SHP77 (cell line): ENCODE measurements at places on chromosomes 6 and 20.

DNA sequence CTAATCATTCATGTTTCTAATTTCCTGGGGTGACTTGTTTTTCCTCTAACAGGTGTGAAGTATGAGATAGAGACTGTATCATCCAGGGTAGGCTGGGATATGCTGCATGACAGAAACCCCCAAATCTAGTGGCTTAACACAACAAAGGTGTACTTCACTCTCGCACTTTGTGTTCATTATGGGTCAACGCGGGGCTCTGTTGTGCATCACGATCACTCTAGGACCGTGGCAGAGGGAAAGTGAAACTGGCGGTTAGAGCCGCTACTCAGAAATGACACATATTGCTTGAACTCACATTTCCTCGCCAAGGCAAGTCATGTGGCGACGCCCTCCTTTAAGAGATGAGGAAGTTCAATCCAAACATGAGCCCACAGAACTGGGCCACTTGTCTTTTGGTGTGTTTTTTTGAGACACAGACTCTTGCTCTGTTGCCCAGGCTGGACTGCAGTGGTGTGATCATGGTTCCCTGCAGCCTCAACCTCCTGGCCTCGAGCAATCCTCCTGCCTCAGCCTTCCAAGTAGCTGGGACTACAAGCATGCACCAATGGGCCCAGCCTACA lies 41.3 kb downstream of the PCNA start:
- no peak for DNase-seq

DNA sequence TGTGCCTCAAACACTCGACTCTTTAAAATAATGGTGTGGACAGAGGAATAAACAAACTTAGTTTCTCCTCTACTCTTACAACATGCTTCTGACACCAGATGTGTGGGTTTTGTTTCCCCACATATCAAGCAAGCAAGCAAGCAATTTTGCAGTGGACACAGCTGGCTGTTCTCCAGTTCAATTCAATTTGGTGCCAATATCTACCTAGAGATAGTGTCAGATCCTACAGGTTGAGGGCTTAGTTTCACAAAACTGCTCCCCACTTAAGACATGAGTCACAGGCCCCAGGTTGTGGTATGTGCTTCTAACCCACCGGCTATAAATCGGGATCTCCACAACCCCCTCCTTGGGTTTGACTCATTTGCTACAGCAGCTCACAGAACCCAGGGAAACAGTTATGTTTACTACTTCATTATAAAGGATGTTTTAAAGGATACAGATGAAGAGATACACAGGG lies 131.4 kb upstream of the TRAF3IP2 start:
- no peak for DNase-seq

DNA sequence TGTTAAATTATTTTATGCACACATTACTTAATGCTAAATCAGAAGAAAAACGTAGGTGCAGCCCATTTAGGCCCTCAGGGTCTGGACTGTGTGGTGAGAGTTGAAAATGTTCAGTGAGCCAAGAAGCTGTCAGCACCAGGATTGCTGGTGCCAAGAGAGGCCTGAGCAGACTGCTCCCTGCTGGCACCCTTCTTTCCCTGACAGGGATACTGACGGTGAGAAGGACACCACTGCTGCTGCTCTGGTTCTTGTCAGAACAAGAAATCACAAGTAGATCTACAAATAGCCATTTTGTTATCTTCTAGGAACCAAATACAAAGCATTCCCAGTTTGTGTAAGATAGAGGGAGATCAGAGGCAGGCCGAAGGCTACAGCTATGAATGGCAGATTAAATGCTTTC lies 48.7 kb upstream of the CRISP1 start:
- peak; percentile 74 for DNase-seq

DNA sequence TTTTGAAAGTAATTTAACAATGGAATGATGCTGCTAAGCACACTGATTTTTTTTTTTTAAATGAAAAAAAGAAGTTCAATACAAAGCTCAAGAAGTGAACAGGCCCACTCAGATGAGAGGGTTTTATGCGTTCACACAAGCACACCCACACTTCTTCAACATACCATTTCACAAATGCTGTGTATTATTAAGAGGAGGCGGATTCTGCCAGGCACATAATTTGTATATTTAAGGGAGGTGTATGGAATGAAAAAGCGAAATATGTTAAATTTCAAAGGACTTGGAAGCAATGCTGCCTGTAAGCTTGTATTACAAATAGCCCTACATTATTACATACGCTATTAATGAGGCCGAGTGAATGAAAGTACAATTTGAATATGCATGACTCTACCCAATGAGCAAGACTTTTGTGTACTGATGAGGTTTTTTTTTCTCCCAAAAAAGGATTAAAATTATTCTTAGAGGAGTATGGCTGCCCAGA lies 123.9 kb downstream of the INSM1 start:
- DNase-seq: no peak

GRCh38 chr6:98272060-98272459 lies 562.3 kb upstream of the POU3F2 start:
- no peak for DNase-seq
